Pancreas (tissue), 10 donors: ENCODE measurements at places on chromosomes 3 and 15.

- no peaks in the 10 kb centered on the region for H3K4me1 ChIP-seq
- H3K27ac ChIP-seq: no peak overlapping the region
- DNase-seq: no peak
- H3K36me3 ChIP-seq: no peaks in the 10 kb centered on the region
These were observed 23.6 kb downstream of the STXBP5L start for GRCh38 chr3:120931593-120931992.

DNA sequence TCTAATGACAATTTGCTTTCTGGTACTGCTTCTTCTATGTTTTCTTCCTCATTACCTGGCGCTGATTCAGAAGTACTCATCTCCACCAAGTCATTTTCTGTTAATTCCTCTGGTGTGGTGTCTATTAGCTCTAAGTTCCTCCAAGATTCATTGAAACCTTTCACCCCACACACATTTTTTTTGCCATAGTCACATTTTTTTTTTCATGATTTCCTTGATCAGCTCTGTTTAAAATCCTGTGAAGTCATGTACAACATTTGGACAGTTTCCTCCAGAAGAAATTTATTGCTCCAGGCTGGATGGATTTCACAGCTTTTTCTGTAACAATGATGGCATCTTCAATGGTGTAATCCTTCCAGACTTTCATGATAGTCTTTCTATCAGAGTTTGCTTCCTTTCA is 243.2 kb upstream of the VEPH1 start:
- no peaks in the 10 kb centered on the region for H3K36me3 ChIP-seq
- no peaks in the 10 kb centered on the region for H3K27me3 ChIP-seq
- H3K4me3 ChIP-seq: no peak overlapping the region
- no peak for DNase-seq
- no peak overlapping the region for H3K27ac ChIP-seq
- H3K4me1 ChIP-seq: no peaks in the 10 kb centered on the region

DNA sequence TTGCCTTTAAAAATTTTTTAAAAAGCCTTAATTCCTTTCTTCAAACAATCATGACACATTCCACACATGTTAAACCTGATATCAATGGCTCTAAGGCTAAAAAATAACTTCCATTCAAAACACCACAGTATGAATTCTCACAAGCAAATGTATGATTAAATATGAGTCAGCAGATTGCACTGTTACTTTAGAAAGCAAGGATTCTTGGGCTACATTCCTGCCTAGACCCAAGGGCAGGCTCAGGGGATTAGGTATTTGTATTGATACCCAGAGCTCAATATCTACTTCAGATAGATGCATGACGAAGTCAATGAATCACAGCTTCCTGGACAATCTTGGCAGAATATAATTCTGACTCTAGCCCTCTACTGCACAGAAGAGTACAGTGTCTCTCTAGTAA is 65.7 kb downstream of the RARB start:
- H3K4me1 ChIP-seq: no peaks in the 10 kb centered on the region
- no peaks in the 10 kb centered on the region for H3K27me3 ChIP-seq
- H3K36me3 ChIP-seq: no peaks in the 10 kb centered on the region
- DNase-seq: no peak

DNA sequence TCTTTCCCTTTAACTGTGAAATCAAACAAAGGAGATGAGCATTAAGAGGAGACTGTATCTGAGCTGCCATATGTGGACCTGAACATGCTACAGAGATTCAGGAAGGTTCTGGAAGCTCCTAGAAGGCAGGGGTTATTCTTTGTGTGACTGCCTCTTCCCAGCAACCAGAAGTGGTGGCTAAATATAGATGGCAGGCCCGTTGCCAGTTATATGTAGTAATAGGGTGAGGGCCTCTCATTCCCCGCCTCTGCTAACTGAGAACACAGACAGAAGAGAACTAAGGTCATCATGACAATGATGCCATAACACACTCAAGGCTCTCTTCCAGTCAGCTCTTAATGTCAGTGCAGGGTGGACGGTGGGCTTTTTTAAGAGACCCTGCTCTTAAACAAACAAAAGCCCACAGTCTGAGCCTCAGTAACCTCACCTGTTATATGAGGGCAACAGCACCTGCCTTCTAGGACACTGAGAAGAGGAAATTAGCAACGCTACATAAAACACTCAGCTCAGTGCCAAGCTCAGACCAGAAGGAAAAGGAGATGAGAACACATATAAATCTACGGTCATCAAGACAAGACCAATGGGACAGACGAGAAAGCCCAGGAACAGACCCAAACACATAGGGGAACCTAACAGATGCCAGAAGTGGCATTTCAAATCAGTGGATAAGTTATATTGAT is 22.3 kb downstream of the CFAP92 start:
- H3K4me1 ChIP-seq: peaks cover 3% of the 10 kb centered on the region
- H3K27ac ChIP-seq: no peak overlapping the region
- DNase-seq: no peak
- no peaks in the 10 kb centered on the region for H3K36me3 ChIP-seq
- H3K27me3 ChIP-seq: no peaks in the 10 kb centered on the region

DNA sequence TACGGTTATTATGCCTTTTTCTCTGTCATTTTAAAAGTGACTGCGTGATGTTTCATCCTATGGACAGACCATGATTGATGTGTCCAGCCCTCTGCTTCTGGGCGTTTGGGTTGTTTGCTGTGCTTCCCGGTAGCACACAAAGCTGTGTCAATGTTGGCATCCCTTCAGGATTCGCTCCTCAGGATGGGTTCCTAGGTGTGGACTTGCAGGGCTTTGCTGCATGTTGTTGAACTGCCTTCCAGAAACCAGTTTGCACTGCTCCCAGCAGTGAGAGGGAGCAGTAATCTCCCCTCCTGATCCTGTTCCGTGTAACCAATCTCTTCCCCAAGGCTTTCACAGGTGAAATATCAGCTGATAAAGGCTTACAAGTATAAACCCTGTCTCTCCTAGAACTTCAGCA is 787 bp downstream of the TRPM1 start:
- H3K36me3 ChIP-seq: no peaks in the 10 kb centered on the region
- no peaks in the 10 kb centered on the region for H3K27me3 ChIP-seq
- peaks cover 14% of the 10 kb centered on the region for H3K4me1 ChIP-seq
- H3K27ac ChIP-seq: no peak overlapping the region
- DNase-seq: no peak

- no peaks in the 10 kb centered on the region for H3K36me3 ChIP-seq
- H3K4me3 ChIP-seq: no peak overlapping the region
- no peaks in the 10 kb centered on the region for H3K4me1 ChIP-seq
- no peak overlapping the region for H3K27ac ChIP-seq
- H3K27me3 ChIP-seq: no peaks in the 10 kb centered on the region
These were observed 24.3 kb downstream of the FILIP1L start for GRCh38 chr3:100089812-100090668.

DNA sequence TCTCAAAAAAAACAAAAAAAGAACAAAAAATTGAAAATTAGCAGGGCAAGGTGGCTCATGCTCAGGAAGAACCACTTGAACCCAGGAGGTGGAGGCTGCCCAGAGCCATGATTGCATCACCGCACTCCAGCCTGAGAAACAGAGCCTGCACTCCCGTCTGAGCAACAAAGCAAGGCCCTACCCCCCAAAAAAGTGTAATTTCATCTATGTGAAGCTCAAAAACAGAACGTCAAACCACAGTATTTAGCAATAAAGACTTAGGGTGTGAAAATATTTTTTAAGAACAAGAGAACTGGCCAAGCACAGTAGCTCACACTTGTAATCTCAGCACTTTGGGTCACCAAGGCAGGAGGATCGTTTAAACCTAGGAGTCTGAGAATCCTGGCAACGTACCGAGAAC is 38.2 kb downstream of the STAG1 start:
- H3K27me3 ChIP-seq: no peaks in the 10 kb centered on the region
- no peak for DNase-seq
- H3K4me1 ChIP-seq: no peaks in the 10 kb centered on the region
- H3K4me3 ChIP-seq: no peak overlapping the region
- no peak overlapping the region for H3K27ac ChIP-seq

- no peak for DNase-seq
- H3K4me3 ChIP-seq: no peak overlapping the region
- no peaks in the 10 kb centered on the region for H3K36me3 ChIP-seq
These were observed 6.1 kb upstream of the RPP14 start for GRCh38 chr3:58299839-58300516.

DNA sequence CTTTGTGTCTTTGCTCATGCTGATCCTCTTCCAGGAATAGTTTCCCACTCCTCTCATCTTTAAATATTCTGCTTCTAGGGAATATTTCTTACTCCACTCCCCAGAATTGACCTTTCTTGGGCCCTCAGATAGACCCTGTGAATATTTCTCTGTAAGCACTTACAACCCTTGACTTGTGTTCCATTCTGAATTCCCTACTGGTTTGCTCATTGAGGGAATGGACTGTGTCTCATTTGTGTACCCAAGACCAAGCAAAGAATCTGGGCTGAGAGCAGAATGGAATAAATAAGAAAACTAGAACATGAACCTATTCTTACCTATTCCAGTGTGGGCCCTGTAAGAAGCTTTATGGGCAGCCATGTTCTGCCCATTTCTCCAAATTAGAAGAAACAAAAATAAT is 72.7 kb upstream of the TSPAN3 start:
- H3K27ac ChIP-seq: peak overlapping the region; percentile 35
- no peak overlapping the region for H3K4me3 ChIP-seq
- H3K4me1 ChIP-seq: no peaks in the 10 kb centered on the region
- no peaks in the 10 kb centered on the region for H3K27me3 ChIP-seq
- H3K36me3 ChIP-seq: no peaks in the 10 kb centered on the region
- no peak for DNase-seq

DNA sequence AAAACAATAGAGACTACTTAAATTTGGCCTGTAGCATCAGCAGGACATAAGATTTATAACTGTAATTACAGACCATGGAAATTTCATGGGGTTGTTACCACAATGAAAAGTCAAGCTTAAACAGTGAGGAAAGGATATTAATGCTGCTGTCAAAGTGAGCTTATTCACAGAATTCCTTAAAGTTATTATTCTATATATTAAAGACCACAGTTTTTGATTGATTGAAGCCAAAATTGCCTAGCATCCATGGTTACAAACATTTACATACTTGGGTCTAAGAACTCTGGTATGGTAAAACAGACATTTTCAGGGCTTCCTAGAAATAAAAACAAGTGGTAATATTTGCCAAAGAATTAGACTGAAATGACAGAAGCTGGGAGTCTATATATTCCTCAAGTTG is 248.6 kb downstream of the ATP8B4 start:
- no peaks in the 10 kb centered on the region for H3K36me3 ChIP-seq
- DNase-seq: no peak
- no peaks in the 10 kb centered on the region for H3K27me3 ChIP-seq
- no peaks in the 10 kb centered on the region for H3K4me1 ChIP-seq

DNA sequence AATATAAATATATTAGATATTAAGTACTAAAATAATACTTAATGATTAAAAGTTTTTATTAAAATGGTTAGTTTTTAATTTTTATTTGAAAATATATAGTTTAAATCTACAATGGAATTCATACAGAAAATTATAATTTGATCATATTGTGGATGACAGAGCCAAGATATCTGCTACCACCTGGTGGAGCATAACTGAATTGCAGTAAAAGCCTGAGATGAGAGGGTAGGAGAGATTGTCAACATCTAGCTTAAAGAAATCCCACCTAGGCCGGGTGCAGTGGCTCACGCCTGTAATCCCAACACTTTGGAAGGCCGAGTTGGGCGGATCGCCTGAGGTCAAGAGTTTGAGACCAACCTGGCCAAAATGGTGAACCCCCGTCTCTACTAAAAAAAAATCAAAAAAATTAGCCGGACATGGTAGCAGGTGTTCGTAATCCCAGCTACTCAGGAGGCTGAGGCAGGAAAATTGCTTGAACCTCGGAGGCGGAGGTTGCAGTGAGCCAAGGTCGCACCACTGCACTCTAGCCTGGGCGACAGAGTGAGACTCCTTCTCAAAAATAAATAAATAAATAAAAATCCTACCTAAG is 25.1 kb upstream of the CSTA start:
- no peak for DNase-seq
- H3K4me3 ChIP-seq: no peak overlapping the region
- no peak overlapping the region for H3K27ac ChIP-seq
- H3K27me3 ChIP-seq: no peaks in the 10 kb centered on the region
- peaks cover 1% of the 10 kb centered on the region for H3K4me1 ChIP-seq

GRCh38 chr3:178019645-178020044 is 516.6 kb upstream of the KCNMB2 start:
- no peaks in the 10 kb centered on the region for H3K4me1 ChIP-seq
- no peak overlapping the region for H3K4me3 ChIP-seq
- no peaks in the 10 kb centered on the region for H3K36me3 ChIP-seq
- no peak overlapping the region for H3K27ac ChIP-seq

- no peaks in the 10 kb centered on the region for H3K27me3 ChIP-seq
- no peaks in the 10 kb centered on the region for H3K36me3 ChIP-seq
- no peak overlapping the region for H3K4me3 ChIP-seq
- DNase-seq: no peak
These were observed 7.2 kb upstream of the ABTB1 start for GRCh38 chr3:127665586-127665985.

- no peak overlapping the region for H3K4me3 ChIP-seq
- H3K36me3 ChIP-seq: no peaks in the 10 kb centered on the region
- DNase-seq: no peak
- peak overlapping the region; percentile 59 for H3K27ac ChIP-seq
- H3K4me1 ChIP-seq: peaks cover 5% of the 10 kb centered on the region
These were observed 82.4 kb downstream of the WWTR1 start for GRCh38 chr3:149575213-149575960.

DNA sequence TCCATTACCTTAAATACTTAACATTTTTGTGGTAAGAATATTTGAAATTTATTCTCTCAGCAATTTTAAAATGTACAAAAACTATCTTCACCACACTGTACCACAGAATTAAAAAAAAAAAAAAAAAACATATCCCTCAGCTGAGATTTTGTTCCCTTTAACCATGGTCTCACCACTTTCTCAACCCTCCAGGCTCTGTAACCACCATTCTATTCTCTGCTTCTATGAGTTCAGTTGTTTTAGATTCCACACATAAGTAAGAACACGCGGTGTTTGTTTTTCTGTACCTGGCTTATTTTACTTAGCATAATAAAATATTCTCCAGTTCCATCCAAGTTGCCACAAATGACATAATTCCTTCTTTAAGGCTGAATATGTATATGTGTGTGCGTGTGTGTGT is 41.5 kb downstream of the CSNK1G1 start:
- H3K4me3 ChIP-seq: no peak overlapping the region
- DNase-seq: no peak
- peaks cover 5% of the 10 kb centered on the region for H3K4me1 ChIP-seq

DNA sequence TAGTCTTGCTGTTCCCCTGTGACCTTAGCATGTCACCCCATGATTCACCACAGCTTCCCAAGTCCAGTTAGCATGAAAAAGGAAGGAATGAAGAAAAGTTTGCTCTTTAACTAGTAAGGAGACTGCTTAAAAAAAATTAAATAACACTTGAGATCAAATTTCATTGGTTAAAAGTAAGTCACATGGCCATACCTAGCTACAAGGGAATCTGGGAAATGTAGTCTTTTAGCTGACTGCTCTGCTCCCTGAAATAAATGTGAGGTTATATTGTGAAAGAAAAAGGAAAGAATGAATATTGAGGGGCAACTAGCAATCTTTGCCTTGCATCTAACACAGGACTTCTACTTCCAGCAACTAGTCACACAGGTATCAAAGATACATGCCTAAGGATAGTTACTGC is 84.7 kb upstream of the LRRN1 start:
- H3K4me3 ChIP-seq: no peak overlapping the region
- no peaks in the 10 kb centered on the region for H3K36me3 ChIP-seq
- no peaks in the 10 kb centered on the region for H3K4me1 ChIP-seq
- H3K27ac ChIP-seq: no peak overlapping the region
- H3K27me3 ChIP-seq: no peaks in the 10 kb centered on the region
